ENCODE measurements at places on chromosomes 3 and 15.

- DNase-seq = no peak
Measured at GRCh38 chr15:42100021-42100800, 5.8 kb upstream of the PLA2G4D start.

GRCh38 chr3:126157083-126157768, 23.2 kb downstream of the ALDH1L1 start:
- DNase-seq = no peak

DNA sequence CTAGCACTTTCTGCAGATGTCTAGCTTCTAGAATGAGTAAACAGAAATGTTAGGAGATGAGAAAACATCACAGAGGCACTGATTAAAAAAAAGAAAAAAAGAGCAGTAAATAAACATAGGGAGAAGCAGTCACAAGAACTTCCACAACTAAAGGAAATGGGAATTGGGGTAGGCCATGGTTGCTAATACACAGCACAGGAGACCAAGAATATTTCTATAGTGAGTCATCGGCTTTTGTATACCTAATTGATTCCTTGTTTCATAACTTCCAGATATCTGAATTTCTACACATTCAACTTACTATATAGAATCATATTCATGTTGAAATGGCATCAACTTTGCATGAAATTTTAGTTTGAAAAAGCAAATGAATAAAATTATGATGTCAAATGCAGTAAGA, 47.3 kb upstream of the TCF12 start:
- DNase-seq = no peak

- no peak for DNase-seq
Measured at GRCh38 chr3:48065035-48065434, 48.8 kb upstream of the MAP4 start.

DNA sequence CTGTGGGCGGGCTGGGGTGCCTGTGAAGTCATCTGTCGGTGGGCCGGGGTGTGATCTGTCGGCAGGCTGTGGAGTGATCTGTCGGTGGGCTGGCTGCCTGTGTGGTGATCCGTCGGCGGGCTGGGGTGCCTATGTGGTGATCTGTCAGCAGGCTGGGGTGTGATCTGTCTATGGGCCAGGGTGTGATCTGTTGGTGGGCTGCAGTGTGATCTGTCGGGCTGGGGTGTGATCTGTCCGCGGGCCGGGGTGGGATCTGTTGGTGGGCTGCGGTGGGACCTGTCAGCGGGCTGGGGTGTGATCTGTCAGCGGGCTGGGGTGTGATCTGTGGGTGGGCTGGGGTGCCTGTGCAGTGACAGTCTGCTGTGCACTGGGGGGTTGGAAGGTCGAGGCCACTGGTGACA, 204.5 kb downstream of the XXYLT1 start:
- no peak for DNase-seq

- DNase-seq = peak; percentile 21
Measured at GRCh38 chr15:95598251-95598855, 732.1 kb upstream of the NR2F2 start.

DNA sequence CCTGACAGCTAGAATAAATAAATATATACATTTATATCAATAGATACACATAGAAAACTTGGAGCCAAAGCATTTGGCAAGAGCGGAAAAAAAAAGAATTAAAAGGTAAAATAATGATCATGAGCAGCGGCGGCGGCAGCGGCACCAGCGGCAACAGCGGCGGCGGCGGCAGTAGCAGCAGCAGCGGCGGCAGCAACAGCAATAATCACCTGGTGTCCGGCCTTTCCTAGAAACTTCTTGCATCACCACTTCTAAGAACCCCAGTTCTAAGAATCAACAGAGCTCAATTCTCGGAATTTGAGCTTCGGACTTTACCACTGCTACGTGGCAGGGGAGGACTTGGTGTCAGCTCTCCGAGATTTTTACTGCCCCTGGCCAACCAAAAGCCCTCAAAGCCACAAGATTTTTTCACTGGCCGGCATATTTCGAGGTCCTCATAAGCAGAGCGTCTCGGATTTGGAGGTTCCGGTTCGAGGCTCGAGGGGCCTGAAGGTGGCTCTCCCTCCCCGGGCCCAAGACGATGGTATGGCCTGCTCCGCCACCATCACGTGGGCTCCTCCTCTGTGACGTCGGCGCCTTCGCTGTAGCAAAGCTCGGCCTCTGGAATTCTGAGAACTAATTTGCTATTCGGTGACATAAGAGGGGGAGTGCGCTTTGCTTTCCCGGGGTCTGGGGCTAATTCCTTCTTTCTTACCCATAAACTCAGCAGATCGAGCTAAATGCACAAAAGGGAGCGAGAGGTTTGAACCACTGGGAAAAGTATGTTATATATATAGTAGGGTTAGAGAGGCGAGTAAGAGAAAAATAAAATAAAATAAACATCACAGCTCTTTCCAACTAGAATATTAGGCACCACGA, at the start of gene BCL6:
Gene BCL6 (minus strand): TSS at position 268 of the 858 bp plus-strand sequence. CDS start 11,775 bp downstream, outside the sequence.
- peak; percentile 97 for DNase-seq

- DNase-seq = no peak
Measured at GRCh38 chr15:67947254-67948039, 106.7 kb upstream of the PIAS1 start.

GRCh38 chr3:30188713-30189112, 417.7 kb upstream of the TGFBR2 start:
- DNase-seq = no peak

DNA sequence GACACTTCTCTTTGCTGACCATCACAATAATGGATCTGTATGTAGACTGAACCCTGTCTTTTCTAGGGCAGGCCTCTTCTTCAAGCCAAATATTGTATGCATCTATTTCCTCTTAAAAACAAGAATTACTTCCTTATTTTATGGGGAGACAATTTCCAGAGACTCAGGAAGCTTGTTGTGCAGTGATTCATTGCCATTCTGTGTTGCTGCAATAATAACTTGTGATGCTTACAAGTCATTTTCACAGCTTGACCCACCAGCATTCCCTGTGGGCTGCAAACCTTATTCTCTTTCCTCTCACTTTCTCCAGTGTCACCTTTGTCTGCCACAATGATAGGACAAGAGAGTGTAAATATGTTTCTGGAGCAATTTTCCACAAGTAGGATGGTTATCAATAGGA, 276.7 kb upstream of the SGO1 start:
- DNase-seq = no peak

DNA sequence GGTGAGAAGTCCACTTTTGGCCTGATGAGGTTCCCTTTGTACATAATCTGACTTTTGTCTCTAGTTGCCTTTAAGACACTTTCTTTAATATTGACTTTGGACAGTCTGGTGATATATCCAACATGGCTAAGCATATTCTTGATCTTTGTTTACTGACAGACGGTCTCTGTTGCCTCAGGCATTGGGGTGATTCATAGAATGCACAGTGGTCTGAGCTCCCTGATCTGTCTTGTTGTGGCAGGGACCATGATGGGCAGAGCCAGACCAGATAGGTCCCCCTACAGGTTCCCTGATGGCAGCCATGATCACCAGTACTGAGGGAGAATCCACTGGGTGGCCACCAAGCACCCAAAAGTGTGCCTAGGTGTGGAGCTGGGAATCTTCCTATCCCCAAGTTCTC, 678.1 kb downstream of the MCTP2 start:
- DNase-seq = no peak

- no peak for DNase-seq
Measured at GRCh38 chr3:58540176-58540858, 3.3 kb upstream of the ACOX2 start.

All from LNCaP clone FGC (cell line).